H7 (cell line): ENCODE measurements at places on chromosomes 4 and X.

DNA sequence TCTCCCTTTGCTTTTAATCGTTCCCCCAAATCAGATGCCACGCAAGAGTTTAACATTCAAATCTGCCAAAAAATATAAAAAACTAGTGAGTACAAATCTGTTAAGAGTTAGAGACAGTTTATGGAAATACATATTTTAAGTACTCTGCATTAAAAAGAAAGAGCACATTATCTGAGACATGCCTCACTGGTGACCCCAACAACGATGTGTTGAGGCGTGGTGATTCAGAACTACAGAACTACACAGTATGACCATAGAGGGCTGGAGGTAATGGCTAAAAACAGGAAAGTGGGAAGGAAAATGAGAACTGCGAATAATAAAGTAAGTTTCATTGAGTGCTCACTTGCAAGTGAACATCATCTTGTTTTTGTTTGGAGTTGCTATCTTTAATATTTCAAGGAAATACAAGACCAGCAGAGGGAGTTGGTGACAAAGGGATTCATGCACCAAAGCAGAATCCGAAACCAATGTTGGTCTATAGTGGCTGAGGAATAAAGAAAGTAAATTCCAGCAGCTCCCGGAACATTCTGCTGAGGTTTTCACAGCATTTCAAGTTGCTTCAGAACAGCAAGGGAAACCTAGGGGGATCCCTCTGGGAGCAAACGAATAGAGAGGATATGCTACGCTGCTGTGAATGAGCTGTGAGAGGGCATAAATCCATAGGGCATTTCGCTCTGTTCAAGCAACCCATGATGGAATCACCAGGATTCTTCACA, 92.2 kb downstream of the DCHS2 start:
- DNase-seq, result peak; percentile 16

DNA sequence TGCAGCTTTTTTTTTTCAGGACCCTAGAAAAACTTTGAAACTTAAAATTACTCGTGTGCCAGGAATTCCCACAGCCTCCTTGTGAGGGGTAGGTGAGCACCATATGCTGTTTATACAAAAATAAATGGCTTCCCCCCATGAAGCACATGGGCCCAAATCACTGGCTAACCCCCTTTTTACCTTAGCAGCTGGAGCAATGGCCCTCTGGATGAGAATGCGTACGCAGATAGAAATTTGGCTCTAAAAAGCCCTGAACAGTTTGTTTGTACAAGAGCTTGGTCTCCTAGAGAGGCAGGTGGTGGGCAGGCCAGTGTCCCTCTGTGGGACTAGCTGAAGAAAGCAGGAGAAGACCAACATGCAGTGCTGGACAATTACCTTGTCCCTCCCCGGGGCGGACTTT, 76.5 kb downstream of the SLC9A6 start:
- DNase-seq, result no peak

DNA sequence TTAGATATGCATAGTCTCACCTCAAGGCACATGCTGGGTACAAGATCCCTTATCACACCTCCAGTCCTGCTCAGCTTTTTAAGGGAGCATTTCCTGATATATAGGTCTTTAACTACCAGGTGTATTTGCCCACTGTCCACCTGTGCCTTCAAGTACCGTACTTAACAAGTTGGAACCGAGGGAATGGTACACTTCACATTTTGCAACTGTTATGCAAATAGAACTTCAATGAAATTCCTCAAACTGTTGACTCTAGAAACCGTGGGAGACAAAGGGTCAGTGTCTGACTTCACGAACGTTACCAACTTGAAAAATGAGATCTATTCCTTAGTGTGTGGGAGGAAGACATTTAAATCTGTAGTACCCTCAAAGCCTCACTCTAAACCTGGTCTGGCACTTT, 5.2 kb downstream of the TRIM2 start:
- no peak for DNase-seq

GRCh38 chrX:88944661-88945060, 197.6 kb downstream of the CPXCR1 start:
- no peak for DNase-seq

DNA sequence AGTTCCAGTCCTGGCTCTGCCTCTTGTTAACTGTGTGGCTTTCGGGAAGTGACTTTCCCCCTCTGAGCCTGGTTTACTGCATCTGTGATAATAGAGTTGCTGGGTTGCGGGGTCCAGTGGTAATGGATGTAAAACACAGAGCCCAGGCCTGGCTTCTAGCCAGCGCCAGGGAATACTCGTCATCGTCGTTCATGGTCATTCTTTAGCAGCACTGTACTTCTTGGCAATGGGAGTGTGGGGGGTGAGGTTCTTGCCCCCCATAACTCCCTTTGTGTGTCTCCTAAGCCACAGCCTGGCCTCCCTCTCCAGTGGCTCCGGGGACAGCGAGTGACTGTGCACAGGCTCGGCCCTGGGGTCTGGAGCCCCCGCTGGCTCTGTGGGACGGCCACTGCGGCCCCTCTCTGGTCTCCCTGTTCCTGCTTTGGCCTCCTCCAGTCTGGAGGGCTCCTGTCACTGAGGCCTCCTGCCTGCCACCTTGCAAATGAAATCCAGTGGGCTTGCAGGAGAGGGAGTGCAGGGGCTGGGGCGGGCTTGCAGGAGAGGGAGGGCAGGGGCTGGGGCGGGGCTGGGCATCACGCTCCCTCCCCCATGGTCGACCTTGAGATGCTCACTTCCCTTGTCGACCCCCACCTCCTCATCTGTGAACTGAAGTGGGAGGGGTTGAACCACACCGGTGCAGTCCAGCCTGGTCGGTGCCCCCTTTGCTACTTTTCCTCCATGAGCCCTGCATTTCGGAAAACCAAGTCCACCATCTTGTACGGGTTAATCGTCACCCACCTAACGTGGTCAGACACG, 13.2 kb downstream of the PSAPL1 start:
- DNase-seq, result peak; percentile 47

DNA sequence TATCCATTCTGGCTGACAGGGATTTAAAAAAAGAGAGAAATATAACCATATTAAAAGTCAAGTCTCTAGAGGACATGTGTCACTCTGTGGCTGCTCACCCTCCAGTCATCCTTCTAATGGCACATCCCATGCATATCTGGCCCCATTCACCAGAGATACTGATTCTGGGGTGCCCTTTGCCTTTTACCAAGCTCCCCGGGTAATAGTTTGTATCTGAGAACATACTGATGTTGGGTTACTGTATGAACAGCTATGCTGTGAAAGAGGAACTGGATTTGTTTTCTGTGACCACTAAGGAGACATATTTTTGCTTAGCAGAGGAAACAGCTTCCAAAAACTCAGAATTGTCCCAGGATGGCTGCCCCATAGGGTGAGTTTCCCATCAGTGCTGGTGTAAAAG, 56.0 kb downstream of the SAT1 start:
- DNase-seq, result no peak

DNA sequence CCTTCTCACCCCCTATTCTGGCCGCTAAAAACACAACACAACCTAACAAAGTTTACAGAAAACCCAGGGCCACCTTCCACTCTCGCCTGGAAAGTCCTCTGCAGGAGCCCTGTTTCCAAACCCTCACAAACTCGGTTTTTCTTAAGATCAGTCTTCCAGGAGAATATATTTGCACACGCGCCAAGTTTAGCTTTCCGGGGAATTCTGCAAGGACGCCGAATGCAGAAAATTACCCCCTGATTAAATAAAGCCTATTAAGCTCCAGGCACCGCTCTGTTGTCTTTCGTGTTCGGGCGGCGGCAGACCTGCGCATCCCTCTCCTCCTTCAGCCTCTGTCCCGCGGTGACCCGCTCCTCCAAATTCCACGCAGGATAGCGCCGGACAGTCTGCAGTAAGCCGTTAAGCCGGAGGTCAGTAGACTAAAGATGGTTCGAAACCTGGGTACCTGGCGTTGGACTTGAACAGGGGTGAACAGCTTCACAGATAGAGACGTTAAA, 5.0 kb downstream of the MSX1 start:
- peak; percentile 43 for DNase-seq

- DNase-seq, result peak; percentile 69
Measured at GRCh38 chr4:67288964-67289363, 256.3 kb downstream of the CENPC start.

DNA sequence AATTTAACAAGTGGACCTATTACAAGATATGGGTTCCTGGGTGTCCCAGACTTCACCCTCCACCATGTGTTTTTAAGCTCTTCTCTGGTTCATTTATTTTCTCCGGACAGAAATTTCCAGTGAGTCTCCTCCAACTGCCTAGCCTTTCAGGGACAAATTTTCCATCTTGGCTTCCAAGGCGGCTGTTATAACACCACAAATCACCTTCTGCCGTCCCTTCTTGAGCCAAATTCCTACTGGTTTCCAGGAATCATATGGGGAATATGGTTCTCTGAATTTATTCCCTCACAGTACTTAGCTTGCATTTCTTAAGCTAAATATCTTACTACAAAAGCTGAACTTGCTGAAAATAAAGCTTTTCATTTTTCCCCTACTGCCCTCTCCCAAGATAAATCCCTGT, 18.8 kb downstream of the NEXMIF start:
- no peak for DNase-seq

DNA sequence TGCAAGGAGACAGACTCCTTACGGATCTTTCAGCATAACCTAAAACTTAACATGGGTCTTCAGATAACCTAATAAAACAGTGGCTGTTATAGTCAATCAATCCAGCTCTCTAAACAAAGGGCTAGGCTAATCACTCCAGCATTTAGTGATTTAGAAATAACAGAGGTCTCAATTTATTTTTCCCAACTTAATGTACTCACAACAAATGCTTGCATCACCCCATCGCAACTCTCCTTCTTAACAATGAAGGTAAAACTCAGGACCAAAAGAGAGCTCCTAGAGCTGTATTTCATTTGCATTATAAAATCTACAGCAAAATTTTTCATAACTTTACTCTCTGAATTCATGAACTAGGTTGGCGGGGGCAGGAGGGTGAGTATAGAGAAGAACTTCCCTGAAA, 1.1 kb downstream of the LIN54 start:
- DNase-seq, result no peak

- peak; percentile 60 for DNase-seq
Measured at GRCh38 chr4:4408132-4408523, 21.2 kb downstream of the NSG1 start.

GRCh38 chr4:55138367-55138766, 13.0 kb upstream of the KDR start:
- DNase-seq, result no peak

- DNase-seq, result no peak
Measured at GRCh38 chr4:4961936-4962335, 57.3 kb downstream of the CYTL1 start.

GRCh38 chr4:6727081-6727942, 11.3 kb downstream of the BLOC1S4 start:
- DNase-seq, result peak; percentile 77

DNA sequence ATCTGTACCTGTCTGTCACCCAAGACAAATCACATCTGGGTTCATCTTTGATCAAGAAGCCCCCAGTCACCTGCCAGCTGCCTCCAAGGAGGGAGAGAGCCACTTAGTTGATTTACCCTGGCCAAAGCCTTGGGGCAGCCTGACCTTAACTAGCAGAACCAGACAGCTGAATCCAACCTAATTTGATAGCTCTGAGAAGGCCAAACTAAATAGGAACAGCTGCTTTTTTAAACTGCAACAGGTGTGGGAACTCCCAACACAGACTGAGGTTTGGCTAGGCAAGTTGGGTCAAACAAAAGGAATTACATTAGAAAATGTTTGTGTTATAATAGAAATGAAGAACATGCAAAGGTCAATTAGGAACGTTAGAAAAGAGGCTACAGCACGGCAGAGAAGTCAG, 375.7 kb downstream of the NLGN4X start:
- DNase-seq, result no peak

- no peak for DNase-seq
Measured at GRCh38 chr4:752196-752861, 46.7 kb downstream of the PCGF3 start.

DNA sequence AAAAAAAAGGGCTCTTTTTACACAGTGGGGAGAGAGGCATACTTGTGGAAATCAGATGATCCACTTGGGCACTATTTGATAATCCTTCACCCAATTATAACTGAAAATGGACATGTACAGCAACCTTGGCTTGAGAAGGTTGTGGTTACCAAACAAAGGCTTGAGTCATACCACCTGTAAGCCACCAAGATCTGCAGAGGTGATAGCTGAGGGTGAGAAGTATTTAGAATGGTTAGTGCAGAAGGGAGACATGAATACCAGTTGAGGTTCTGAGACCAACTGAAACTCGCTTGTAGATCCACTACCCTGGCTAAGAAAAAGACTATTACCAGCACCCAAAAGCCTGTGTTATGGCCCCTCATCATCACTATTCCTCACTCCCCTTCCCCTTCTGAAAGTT, 614.0 kb downstream of the STIM2 start:
- DNase-seq, result no peak

GRCh38 chr4:8913121-8913857, 41.6 kb upstream of the HMX1 start:
- peak; percentile 36 for DNase-seq

- DNase-seq, result no peak
Measured at GRCh38 chrX:2327423-2327822, 173.4 kb downstream of the DHRSX start.

GRCh38 chr4:138030375-138030774, 211.8 kb downstream of the SLC7A11 start:
- DNase-seq, result no peak

DNA sequence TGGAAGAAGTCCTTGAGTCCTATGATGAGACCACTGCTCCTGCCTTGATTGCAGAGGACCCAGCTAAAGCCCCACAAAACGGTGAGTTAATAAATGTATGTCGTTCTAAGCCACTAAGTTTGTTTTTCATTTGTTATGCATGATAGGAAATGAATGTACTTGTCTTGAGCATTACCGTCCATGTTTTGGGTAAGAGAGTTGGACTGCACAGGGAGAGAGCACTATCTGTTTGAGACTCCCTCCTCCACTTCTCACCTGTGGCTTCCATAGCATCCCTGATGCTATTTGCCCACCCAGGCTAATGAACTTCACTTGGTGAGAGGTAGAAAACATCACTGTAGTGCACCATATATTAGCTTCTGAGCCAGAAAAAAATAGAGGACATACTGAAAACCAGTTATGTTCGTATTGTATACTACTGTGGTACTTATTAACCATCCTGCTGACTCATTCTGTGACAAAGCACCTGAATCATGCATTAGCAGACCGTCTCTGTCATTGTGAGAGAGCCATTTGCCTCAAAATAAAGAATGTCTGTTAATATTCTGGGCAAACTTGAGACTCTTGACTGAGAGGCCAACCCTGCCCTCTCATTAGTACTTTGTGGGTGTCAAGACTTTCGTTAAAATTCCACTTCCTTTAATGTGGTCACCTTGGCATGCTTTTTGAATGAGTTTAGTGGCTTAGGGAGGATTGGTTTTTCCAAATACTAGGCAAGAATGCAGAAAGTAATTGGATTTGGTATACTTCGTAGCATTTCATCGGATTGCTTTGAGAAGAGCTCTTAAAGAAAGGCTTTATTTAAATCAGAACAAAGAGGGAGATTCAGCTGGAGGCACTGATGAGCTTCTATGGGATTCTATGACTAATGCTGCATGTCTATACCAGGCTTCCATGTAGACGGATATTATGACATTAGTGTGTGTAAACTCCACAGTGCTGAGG, 99.3 kb upstream of the GRPR start:
- no peak for DNase-seq
